Fibroblast of skin of right quadriceps (primary cell): ENCODE measurements at places on chromosomes 1 and 21.

DNA sequence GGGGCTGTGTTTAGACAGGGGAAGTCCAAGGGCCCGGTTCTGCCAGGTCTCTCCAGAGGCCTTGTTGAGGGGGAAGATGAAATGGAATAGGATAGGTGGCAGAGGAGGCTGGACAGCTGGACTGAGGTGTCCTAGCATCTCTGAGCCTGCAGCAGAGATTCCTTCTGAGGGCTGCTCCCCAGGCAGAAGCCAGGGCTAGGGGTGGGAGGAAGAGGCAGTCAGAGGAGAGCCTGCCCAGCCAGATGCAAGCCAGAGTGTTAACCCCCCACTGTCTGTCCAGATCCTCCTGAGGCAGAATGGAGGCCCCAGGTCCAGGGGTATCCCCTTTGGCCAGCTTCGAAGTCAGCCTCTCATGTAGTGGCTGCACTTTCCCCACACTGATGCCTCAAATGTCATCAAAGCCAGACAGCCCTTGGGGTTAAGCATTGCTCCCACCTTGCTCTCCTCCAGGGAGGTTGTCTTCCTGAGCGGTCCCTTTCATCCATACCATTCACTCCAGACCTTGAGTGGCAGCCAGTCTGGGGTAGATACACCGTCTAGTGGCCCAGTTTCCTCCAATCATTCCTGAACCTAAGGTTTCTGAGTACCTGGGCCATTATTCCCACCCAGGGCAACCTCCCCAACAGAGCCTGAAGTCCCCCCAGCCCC is 1.7 kb downstream of the CSF1 start:
- DNase-seq = no peak

GRCh38 chr1:204126386-204126785 is 25.5 kb downstream of the ETNK2 start:
- DNase-seq = no peak

- DNase-seq = peak; percentile 25
Measured at GRCh38 chr1:148362626-148363438, 120.3 kb downstream of the PPIAL4G start.

DNA sequence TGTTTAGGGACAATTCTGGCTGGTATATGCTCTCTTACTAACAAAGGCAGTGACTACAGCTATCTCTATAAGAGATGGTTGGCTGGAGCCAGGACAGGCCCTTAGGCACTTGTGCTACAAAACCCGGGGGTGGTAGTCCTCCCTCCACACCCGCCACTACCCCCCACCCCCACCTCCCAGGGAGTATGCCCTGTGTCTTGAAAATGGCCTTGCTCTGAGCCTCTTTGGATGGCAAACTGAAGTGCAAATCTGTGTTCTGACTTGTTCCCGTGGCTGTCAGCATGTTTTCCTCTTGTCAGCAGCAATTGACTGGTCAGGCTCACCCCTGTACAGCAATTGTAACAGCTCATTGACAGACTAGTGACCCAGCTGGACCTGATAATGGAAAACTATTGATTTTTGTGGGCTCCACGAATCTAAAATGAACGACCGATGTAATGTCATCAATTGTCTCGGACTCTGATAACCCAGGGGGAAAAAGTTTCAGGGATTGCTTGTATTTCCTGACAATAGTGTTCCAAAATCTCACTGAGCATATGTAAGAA is 139.4 kb upstream of the BARHL2 start:
- no peak for DNase-seq

GRCh38 chr1:154483941-154484803 is 17.8 kb upstream of the TDRD10 start:
- DNase-seq = peak; percentile 5

- no peak for DNase-seq
Measured at GRCh38 chr1:83802023-83802422, 196.9 kb downstream of the TTLL7 start.

DNA sequence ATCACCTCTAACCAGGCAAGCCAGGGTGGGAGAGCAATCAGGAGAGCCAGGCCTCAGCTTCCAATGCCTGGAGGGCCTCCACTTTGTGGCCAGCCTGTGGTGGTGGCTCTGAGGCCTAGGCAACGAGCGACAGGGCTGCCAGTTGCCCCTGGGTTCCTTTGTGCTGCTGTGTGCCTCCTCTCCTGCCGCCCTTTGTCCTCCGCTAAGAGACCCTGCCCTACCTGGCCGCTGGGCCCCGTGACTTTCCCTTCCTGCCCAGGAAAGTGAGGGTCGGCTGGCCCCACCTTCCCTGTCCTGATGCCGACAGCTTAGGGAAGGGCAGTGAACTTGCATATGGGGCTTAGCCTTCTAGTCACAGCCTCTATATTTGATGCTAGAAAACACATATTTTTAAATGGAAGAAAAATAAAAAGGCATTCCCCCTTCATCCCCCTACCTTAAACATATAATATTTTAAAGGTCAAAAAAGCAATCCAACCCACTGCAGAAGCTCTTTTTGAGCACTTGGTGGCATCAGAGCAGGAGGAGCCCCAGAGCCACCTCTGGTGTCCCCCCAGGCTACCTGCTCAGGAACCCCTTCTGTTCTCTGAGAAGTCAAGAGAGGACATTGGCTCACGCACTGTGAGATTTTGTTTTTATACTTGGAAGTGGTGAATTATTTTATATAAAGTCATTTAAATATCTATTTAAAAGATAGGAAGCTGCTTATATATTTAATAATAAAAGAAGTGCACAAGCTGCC is 19.8 kb downstream of the CSF1 start:
- no peak for DNase-seq

GRCh38 chr1:15426492-15427279 is 11.6 kb upstream of the CTRC start:
- peak; percentile 22 for DNase-seq

- no peak for DNase-seq
Measured at GRCh38 chr1:53137729-53138128, 4.7 kb downstream of the SLC1A7 start.

- DNase-seq = no peak
Measured at GRCh38 chr1:153293851-153294250, 18.9 kb downstream of the PGLYRP3 start.

DNA sequence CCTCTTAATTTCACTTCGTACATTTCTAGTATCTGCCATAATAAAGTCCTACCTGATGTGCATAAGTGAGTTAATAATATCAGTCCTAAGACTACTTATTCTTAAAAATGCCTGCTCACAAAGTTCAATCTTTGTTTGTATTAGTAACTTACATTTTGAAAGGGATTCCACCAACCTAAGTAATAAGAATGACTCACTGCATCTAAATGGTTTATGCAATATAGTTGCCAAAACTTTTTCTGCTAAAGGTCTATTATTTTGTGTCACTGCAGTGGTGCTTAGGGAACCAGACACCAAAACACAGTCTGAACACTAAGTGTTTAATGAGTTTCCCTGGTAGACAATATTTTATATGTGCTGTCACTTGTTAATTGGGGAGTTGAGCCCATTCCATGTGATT is 1.8 kb downstream of the ZNF669 start:
- DNase-seq = peak; percentile 15

- DNase-seq = peak; percentile 49
Measured at GRCh38 chr1:215825056-215825455, 258.0 kb downstream of the KCTD3 start.

- DNase-seq = no peak
Measured at GRCh38 chr1:17027900-17028299, 16.2 kb upstream of the ATP13A2 start.

DNA sequence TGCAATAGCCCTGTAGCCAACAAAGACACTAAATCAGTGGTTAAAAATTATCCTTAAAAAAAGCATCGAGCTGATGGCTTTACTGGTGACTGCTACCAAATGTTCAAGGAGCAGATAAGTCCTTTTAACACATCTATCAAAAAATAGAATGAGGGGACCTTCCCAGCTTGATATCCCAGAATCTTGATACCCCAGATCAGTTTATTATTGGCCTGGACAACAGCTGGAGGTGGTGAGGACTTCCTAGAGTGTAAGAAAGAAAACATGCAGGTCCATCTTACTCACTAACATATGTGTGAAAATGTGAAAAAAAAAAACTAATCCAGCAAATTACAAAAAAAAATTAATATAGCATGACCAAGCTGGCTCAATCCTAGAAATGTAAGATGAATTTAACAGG is 21.3 kb downstream of the CHIT1 start:
- no peak for DNase-seq

DNA sequence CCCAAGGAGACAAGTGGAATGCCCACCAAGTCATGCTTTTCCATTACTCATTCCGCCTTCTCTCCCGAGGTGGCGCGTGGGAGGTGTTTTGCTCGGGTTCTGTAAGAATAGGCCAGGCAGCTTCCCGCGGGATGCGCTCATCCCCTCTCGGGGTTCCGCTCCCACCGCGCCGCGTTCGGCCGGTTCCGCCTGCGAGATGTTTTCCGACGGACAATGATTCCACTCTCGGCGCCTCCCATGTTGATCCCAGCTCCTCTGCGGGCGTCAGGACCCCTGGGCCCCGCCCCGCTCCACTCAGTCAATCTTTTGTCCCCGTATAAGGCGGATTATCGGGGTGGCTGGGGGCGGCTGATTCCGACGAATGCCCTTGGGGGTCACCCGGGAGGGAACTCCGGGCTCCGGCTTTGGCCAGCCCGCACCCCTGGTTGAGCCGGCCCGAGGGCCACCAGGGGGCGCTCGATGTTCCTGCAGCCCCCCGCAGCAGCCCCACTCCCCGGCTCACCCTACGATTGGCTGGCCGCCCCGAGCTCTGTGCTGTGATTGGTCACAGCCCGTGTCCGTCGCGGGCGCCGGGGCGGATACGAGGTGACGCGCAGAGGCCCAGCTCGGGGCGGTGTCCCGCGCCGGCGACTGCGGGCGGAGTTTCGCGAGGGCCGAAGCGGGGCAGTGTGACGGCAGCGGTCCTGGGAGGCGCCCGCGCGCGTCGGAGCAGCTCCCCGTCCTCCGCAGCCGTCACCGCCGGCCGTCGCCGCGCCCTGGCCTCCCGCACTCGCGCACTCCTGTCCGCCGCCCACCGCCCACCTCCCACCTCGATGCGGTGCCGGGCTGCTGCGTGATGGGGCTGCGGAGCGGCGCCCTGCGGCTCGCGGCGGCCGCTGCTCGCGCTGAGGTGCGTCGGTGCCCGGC is at the start of gene KIF1B:
Gene KIF1B (plus strand): TSS at position 666 of the 906 bp plus-strand sequence. CDS start 21,759 bp downstream, outside the sequence.
- peak; percentile 99 for DNase-seq

DNA sequence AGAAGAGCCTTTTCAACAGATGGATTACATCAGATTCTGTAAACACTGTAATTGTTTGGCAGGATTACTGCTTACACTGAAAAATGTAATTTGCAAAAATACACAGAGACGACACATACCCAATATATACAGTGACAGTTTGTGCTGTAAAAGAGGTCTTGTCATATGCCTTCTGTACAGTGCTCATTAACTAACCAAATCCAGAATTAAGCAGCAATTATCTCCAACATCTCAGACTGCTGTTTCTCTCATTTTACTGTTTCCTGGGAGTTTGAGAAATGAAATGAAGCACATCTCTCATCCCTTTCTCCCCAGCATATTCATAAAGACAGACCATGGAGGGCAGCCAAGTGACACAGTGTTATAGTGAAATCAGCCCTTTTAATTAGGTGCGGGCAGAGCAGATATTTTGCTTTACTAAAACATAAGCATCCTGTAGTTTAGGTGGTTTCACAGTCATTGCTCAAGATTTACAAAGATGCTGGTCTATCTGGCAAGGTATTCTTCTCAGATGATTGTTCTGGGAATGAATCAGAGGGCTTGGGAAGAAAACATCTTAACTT is 618.4 kb upstream of the USP24 start:
- DNase-seq = peak; percentile 95

DNA sequence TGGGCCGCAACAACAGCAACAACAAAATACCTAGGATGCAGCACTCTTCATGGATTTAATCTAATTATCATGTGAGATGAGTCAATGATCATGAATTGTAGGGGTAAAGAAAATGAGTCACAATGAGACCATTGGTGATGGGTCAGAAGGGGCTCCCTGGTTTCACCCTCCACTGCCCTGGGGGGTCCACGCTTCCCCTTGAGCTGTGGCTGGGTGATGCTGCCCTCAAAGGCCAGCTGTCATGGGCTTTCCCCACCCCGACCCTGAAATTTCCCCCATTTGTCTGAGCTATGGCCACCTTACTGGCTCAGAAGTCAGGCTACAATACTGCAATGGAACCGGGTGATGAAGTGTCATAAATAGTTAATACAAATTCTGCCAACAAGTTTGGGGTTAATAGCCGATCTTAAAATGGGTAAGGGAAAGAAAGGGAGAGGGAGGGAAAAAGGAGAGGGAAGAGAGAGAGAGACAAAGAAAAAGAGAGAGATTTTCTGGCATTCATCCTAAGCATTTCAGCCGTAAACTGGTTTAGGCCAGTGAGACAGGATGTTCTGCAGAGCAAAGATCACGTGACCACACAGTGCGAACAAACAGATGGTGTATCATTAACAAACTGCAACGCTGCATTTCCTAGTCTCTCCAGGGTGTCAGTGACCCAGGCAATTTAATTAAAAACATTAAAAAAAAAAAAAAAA is 143.4 kb upstream of the ERRFI1 start:
- peak; percentile 93 for DNase-seq

DNA sequence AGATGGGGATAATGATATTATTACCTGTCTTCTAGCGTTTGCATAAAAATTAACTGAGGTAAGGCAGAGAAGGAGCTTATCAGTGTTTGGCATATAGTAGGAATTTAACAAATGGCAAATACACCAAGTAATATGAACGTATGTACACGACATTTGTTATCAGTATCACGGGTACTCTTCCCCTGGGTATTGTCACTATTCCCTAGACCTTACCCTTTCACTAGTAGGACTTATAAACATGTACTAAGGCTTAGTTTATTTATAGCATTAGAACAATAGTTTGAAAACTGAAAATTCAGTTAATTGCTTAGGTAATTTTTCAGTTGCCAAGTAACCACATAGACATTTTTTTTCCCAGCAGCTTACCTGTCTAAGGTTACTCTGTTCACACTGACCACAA is 187.0 kb downstream of the KCTD3 start:
- no peak for DNase-seq

GRCh38 chr1:217049081-217049480 is 325.9 kb upstream of the ESRRG start:
- no peak for DNase-seq

DNA sequence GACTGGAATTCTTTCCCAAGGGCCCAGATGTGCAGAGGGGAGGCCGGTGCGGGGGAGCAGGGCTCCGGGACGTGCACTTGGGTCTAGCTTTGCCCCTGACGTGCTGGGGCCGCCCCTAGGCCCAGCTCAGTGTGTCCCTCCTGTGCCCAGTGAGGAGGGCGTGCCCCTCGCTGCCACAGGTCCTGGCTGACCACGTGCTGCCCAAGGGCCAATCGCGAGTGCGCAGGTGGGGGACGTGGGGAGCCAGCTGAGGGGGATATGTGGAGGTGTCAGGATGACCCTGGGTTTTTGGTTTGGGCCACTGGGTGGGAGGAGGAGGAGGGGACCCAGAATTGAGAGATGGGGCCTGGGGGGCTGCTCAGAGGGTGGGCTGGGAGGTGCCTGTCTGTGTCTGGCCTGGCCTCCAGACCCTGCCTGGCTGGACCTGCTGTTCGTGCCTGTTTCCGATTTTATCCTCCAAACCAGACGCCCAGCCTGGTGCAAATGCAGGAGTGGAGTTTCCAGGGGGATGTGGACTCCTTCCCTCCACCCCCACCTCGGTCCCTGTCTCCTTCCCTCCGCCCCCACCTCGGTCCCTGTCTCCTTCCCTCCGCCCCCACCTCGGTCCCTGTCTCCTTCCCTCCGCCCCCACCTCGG is 6.1 kb upstream of the RNF223 start:
- peak; percentile 67 for DNase-seq

GRCh38 chr1:45013551-45014209 is 1.6 kb downstream of the UROD start:
- no peak for DNase-seq

GRCh38 chr1:25642574-25643108 is 26.1 kb downstream of the MAN1C1 start:
- DNase-seq = peak; percentile 70

GRCh38 chr1:41578712-41579335 is 94.3 kb upstream of the EDN2 start:
- peak; percentile 14 for DNase-seq
